Stimulated activated CD8-positive, alpha-beta memory T cell treated with anti-CD3 and anti-CD28 coated beads, Interleukin-7, amount 100 ng/mL, for 1 hour (primary cell): ENCODE measurements at places on chromosomes 2 and 18.

- no peak for DNase-seq
These were observed 6.0 kb upstream of the NCK2 start for GRCh38 chr2:105738658-105739241.

- no peak for DNase-seq
These were observed 124.1 kb downstream of the MMADHC start for GRCh38 chr2:149463328-149464002.

GRCh38 chr18:37524498-37525261, 40.9 kb downstream of the CELF4 start:
- DNase-seq: no peak

DNA sequence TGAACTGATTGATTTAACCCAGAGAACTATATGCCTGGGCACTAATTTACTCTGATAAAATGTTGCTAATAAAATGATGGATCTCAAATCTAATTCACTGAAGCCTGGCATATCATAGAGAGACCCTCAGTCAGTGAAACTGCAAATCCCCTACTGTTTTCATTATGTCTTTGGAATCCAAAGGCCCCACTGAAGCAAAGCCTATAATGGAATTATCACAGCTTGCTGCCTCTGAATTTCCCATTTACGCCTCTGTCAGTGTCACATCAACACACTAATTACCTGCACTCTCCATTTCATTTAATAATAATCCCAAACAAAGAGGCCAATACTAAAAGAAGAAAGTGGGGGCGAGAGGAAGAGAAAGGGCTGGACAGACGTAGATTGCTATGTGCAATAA, 470.9 kb downstream of the MBD2 start:
- DNase-seq: no peak

GRCh38 chr18:40447820-40448219, 1507.2 kb upstream of the PIK3C3 start:
- no peak for DNase-seq

DNA sequence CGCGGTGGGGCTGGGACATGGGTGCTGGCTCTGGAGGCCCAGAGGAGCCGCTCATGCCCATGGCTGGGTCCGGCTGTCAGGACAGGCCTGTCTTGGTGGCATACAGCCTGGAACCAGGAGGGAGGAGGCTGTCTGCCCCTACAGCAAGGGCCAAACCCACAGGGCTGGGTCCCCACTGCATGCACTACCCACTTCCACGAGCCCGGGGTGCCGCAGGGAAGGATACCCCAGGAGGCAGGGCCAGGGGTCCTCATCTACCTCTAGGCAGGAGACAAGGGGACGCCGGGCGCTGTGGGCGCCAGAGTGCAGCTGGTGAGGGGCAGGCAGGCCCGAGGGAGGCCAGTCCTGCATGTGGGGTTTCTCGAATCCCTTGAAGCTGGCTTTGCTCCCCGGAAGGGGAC, 95.1 kb upstream of the GPC1 start:
- no peak for DNase-seq

DNA sequence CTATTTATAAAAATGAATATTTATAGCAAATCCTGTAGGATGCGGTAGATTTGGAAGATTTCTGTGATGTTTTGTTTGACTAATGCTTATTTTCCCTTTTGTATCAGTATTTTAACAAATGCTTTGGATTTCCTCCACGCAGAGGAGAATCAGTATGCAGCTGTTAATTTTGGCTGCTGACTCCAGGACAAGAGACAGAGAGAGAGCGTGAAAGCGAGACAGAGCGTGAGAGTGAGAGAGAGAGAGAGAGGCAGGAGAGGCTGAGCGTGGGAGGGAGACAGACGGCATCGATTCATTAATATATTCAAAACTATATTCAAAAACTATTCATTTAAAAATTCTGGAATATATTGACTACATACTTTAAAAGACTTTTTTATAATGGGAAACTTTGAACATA, 62.5 kb downstream of the RRM2 start:
- no peak for DNase-seq

DNA sequence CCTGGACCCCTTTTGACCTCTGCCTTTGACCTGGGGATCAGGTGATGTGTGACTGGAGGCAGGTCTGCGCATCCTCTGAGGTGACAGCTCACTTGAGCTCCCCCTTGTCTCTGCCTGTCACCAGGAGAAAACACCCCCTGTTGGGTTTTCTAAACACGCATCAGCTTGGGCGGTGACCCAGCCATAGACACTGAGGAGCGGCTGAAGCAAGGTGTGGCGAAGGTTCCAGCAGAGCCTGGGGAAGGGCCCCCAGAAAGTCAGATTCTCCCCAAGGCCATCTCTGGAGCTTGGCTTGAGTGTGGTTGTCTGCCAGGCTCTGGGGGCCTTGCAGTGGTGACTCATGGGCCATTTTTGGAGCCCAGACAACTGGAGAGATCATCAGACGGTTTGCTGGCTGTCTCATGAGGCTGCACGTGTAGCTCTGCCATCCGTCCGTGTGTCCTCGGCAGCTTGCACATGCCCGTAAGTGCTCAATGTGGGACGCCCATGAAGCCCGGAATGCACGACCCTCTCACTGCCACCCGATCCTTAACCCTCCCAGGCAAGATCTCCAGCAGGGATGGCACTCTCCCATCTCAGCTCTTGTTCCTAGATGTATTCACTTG, 29.4 kb downstream of the SIX3 start:
- DNase-seq: no peak
